Stimulated activated effector memory CD8-positive, alpha-beta T cell treated with anti-CD3 and anti-CD28 coated beads, Interleukin-12 subunit alpha, Interleukin-12 subunit beta, amount 100 ng/mL, for 72 hours (primary cell): ENCODE measurements at places on chromosomes 3 and 15.

DNA sequence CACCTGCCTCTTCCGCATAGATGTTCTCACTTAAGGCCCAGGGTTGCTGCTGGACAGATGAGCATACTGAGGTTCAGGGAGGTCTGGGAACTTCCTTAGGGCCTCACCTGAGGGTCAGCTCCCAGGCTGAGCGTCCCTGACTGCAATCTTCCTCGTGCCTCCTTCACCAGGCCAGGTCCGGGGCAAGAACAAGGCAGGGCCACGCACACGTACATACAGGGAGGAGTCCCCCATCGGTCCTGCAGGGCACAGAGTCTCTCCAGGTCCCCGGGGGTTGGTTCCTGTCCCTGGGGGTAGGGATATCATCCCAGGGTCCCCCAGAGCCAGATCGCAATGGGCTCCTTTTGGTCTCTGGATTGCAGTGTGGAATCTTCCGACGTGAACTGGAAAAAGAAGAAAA is 130.1 kb downstream of the LRRK1 start:
- peak; percentile 32 for DNase-seq

GRCh38 chr3:17125738-17126442 is 241.1 kb downstream of the PLCL2 start:
- DNase-seq: no peak

GRCh38 chr3:18716821-18717220 is 291.7 kb upstream of the SATB1 start:
- no peak for DNase-seq

- no peak for DNase-seq
Observed at GRCh38 chr3:143595456-143596077, 252.7 kb downstream of the SLC9A9 start.

DNA sequence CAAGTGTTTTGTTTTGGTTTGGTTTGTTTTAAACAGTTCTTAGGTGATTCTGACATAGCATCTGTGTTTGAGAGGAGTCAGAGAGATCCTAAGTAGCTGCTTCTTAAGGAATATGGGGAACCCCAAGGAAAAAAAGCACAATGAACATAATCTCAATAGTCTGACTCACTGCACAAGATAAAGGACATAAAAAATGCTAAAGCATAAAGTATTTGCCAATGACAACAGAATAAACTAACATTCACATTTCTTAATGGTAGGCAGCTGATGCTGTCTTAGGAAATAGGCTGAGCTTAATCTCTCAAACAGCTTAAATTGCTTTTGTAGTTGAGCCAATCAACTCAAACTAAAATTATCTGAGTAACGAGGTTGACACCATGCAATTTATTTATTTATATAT is 2.9 kb downstream of the NCEH1 start:
- DNase-seq: no peak

DNA sequence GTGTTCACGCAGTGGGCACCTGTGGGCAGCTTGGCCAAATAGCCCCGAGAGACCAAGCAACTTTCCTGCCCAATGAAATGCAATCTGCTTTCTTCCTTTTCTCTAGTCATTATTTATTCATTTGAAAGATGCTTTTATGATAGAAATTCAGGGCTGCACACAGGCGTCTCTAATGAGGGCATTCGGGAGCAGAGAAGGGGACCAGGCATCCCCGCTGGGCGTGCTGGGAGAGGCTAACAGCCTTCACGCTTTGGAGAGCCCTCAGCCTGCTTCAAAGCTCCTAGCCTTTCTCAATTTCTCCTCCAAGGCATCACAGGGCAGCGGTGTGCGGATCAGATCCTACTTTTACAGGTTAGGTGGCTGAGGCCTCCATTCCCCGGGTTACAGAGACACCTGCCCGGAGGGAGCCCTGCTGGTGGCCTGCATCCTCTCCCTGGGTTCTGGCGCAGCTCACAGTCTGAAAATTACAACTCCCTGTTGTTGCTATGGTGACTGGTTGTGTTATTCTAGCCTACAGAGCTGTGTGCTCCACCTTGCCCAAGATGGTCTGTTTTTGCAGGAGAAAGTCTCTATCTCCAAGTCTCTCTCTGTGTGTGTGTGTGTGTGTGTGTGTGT is 21.8 kb upstream of the KLF13 start:
- peak; percentile 45 for DNase-seq

DNA sequence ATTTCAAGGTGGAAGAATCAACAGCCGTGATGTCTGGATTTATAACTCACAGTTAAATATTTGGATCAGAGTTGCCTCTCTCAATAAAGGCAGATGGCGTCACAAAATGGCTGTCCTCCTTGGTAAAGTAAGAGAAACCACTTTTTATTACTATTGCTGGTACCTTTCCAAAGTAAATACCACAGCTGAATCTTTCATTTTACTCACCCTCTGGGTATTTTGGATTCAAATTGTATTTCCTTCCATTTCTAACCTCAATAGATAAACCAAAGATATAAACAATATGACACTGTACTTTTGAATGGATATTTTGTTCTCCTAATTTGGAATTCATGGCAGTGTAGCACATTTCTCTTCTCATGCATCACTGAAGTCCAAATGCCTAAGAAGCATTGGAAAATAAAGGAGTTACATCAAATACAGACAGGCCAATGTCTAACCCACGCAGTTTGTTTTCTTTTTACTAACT is 29.5 kb downstream of the KLHL24 start:
- no peak for DNase-seq

- DNase-seq: no peak
Observed at GRCh38 chr15:83289160-83289559, 4.7 kb upstream of the BNC1 start.

DNA sequence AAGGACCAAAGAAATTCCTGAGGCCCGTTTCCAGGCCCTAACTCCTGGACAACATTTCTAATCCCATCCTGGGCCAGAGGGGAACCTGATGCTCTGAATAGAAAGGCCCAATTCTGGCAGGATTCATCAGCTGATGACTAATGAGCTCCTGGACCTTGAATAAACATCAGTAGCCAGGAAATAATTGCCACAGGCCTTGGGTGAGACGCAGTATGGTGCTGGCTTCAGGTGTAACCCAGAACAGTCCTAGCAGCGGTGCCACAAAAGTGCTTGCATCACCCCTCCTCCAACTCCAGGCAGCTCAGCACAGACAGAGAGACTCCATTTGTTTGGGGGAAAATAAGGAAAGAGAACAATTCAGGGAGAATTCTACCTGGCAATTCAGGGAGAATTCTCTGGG is 184.7 kb upstream of the POU1F1 start:
- no peak for DNase-seq

GRCh38 chr3:42839616-42840015 is 30.4 kb downstream of the ACKR2 start:
- DNase-seq: no peak

GRCh38 chr15:99605490-99605931 is 39.7 kb downstream of the MEF2A start:
- DNase-seq: no peak

GRCh38 chr15:54772663-54773062 is 424.1 kb downstream of the RSL24D1 start:
- DNase-seq: no peak

DNA sequence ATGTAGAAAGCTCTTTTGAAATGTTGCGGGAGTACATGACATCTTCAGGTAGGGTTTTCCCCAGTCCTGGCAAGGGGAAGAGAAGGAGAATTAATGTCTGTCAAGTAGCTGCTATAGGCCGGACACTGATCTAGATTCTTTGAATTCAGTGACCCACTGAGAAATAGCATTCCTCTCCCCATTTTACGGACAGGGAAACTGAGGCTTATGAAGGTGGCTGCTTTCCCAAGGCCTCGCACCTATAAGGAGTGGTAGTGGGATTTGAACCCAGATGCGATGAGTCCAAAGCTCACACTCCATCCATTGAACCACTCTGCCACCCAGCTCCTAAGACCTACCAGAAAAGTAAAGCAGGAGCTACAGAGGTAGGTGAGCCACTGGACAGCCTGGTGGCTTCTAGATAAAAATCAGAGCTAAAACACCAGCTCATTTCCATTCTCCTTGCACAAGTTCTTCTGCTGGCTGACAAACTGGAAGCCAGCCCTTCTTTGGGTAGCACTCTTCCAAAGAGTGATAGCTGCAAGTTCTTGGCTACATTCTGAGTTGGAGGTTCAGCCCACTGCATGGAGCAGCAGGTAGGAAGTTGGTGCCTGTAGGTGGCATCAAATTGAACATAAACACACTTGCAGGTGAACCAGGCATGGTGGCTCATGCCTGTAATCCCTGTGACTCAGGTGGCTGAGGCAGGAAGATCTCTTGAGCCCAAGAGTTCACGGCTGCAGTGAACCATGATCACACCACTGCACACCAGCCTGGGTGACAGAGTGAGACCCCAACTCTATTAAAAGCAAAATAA is 22.0 kb downstream of the ZNF710 start:
- no peak for DNase-seq

DNA sequence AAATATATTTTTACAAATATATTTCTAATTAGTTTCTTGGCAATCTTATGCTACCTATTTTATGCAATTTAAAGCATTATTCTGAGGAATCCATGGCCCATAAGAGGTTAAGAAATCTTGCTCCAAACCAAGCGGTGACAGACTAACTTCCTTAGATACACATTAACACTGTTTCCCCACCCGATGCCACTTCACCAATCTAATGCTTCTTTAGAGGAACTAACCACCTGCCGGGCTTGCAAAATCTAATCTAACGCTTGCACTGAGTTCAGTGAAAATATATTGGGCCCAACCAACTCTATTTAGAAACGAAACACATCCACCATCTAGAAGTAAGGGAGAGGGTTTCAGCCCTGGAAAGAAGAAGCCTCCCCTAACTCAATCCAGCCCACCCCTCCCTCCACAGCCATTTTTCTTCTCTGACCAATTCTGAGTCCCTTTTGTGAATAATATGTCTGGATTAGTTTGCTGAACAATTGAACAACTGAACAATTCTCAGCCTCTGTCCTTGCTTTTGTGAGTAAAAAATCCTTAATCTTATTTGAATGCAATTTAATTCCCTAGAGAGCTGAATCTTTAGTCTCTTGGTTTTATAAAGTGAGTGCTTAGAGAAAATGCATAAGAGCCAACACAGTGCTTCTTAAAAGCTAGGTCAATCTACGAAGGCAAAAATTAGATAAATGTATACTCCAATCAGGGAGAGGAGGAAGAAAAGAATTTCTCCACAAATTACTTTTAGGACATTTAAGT is 150.4 kb upstream of the ADAMTS9 start:
- no peak for DNase-seq

GRCh38 chr15:70264014-70264582 is 166.4 kb upstream of the TLE3 start:
- no peak for DNase-seq

- no peak for DNase-seq
Observed at GRCh38 chr15:63928185-63928842, 94.6 kb upstream of the HERC1 start.

DNA sequence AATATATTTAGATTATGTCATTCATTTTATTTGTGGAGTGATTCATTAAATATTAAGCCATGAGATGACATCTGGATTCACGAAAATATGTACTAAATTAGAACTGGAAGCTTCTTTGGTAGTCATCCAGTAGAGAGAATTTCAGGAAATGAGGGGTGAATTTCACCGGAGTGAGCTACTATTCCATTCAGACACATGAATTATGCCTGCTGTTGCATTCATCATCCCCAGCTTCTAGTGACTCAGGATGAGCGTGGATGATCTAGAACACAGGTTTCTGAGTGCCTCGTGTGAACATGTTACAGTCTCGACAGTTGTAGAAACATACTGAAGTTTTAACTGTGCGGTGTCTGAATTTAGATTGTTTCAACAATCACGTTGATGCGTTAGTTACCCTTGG is 42.9 kb upstream of the GABRG3 start:
- DNase-seq: no peak

DNA sequence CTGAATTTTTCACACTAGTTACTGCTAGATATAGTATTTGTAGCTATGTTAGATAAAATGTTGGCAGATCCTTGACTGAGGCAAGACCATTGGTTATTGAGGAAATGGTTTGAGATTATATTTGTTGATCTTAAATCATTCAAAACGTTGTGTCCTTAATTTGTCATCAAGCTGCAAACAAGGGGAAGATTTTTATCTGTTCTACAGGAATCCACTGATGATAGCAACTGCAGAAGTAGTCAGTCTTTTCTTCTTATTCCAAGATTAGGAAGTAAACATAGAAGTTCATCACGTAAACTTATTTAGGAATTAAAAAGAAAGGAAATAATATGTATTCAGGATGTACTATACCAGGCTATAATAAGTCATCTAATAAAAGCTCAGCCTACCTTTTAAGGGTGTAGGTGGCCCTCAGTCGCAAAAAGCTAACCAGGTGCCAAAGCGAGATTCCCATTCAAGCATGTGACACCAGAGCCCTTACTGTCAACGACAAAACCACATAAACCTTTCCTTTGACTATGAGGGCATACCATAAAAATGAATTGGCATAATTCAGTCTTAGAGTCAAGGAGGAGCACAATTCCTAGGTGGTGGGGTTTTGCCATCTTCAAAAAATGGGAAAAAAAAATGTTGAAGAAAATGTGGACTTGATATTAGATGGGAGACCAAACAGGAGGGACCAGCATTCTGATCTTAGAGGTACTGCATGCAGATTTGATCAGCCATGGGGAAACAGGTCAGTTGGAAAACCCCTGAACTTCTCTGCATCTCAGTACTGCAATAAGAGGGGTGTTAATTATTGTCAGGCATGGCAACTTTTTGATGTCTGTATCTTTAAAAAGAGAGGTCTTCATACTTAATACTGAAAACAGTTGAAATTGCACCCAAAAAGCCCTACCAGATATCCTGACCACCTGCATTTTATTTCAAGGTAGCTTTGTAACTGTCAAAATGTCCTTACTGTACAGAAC is 212.5 kb upstream of the UBE2E1 start:
- DNase-seq: no peak

DNA sequence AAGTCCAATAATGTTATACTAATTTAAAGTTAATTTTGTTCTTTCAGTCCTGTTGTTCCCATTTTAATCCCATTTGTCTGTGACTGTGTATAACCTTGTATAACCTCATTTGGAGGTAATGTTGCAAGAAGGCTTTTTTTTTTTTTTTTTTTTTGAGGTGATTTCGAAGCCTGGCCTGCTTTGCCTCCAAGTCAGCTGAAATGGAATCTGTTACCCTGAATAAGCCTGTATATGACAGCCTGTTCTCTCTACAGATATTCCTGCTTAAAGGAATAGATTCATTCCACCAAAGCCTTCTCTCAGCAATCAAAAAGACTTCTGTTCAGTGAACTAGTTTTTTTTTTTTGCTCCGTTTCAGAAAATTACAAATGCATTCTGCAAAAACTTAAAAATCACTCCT is 271.8 kb upstream of the UBE2E1 start:
- no peak for DNase-seq

- no peak for DNase-seq
Observed at GRCh38 chr3:120071259-120071658, 23.0 kb downstream of the GSK3B start.

DNA sequence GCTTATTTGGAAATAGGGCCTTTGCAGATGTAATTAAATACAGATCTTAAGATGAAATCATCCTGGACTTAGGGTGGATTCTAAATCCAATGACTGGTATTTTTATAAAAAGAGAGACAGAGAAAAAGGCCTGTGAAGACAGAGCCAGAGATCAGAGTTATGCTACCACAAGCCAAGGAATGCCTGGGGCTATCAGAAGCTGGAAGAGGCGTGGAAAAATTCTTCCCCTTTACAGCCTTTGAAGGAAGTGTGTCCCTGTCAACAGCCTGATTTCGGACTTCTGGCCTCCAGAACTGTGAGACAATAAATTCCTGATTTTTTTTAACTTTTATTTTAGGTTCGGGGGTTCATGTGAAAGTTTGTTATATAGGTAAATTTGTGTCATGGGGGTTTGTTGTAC is 154.1 kb upstream of the CADPS start:
- no peak for DNase-seq
